Forelimb muscle (tissue), 1 donor: ENCODE measurements at places on chromosomes 1 and 21. TPM values are rescaled to one million over a fixed set of nuclear protein-coding genes. Genes with fewer than 3 reads are reported as not detected.

GRCh38 chr1:8374356-8374755, 56.4 kb downstream of the SLC45A1 start:
- DNase-seq = no peak

DNA sequence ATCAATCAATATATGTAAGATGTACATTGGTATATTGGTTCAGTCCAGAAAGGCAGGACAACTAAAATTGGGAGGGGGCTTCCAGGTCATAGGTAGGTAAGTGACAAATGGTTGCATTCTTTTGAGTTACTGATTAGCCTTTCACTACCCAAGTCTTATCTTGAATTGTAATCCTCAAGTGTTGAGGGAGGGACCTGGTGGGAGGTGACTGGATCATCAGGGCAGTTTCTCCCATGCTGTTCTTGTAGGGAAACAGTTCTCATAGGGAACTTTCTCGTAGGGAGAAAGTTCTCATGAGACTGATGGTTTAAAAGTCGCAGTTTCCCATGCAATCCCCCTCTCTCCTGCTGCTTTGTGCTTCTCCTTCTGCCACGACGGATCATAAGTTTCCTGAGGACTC, 809.2 kb downstream of the KCNT2 start:
- DNase-seq = no peak

DNA sequence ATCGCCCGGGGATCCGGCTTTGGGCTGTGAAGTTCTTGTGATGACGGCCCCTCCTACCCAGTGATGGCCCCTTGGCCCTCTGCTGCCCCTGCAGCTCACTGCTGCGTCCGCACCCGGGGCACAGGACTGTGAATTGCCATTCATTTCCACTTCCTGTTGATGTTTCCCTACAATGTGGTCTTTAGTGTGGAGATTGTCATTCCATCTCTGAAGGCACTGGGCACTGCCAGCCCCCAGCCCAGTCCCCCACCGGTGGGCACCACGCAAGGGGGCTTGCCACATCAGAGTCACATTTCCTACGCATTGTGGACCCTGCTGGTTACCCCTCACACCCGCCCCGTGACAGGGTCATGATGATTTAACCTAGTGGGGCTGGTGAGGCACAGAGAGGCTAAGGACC, 2.5 kb upstream of the MX2 start:
- DNase-seq = no peak

DNA sequence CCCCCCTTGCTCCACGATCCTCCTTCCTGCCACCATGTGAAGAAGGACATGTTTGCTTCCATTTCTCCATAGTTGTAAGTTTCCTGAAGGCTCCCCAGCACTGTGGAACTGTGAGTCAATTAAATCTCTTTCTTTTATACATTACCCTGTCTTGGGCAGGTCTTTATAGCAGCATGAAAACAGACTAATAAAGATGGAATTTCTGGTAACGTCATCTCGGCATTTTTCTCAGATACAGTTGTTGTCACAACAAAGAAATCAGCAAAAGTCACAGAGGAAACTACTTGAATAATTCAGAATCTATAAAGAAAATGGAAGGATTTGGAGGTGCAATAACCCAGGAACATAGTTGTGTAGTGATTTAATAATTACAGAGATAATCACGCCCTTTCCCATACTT, 4.4 kb downstream of the APCS start:
- no peak for DNase-seq

GRCh38 chr1:193539731-193540459, 353.5 kb upstream of the B3GALT2 start:
- no peak for DNase-seq

- no peak for DNase-seq
These were observed 9.3 kb downstream of the CBR1 start for GRCh38 chr21:36079010-36079649.

GRCh38 chr1:239947801-239948200, 143.9 kb upstream of the FMN2 start:
- no peak for DNase-seq

DNA sequence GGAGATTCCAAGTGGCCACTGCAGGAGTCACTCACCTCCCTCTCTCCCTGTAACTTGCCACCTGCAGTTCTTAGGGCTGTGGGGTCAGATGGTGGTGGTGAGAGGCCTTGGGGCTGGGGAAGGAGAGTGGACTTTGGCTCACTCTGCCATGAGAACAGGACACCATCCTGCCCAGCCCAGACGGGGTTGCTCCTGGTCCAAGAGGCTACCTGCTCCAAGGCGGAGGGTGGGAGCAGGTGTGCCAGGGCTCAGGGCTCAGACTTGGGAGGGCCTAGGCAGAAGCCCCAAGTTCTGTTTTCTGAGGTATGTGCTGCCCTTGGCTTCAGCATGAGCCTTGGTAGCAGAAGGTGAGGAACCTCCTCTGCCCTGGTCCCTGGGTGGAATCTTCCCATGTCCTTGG, 11.4 kb upstream of the KCNC4 start:
- no peak for DNase-seq

DNA sequence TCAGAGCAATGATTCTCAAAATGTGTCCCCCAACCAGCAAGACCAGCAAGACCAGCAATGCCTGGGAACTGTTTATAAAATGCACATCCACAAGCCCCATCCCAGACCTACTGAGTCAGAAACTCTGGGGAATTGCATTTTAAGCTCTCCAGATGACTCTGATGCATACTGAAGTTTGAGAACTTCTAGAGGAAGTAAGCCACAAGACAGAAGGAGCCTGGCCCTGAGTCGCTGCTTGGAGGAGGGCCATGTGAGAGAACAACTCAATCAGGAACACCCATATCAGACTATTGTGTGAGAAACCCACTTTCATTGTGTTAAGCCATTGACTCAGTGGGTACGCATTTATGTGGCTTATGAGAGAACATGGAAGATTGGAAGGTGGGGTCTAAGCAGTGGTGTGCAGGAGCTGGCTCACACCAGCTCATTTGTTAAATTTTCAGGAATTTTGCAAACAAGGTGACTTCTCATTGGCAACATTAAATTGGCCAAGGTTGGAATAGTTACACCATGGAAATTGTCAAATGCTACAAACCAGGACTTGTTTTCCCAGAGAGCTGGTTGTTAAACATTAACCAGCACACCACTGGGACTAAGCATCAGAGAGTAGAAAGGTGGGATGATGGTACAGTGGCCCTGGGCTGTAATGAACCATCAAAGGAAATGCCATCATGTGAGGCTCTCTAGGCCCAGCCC, 38.9 kb downstream of the ATP1A1 start:
- no peak for DNase-seq

DNA sequence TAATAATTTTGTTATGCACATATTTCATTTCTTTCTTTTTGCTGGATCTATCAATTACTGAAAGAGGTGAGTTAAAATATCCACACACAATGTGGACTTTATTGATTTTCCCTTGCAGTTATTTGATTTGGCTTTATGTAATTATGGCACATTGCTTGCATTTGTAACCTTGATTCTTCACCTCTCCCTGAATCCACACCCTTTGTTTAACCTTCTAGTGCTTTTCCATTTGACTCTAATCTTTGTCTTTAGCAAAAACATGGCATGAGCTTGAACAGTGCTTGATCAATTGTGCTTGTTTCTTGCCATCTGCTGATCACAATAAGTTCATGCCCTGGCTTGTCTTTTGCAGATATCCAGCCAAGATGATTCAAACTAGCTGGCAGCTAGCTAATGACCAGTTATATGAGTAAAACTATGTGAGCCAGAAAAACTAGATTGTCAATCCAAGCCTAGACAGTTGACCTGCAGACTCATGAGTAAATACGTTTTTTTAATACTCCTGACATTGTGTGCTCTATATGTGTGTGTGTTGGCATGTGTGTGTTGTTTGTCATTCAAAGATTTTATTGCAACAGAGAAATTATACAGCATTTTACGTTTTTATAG, 899.2 kb downstream of the NCAM2 start:
- no peak for DNase-seq

- no peak for DNase-seq
These were observed 47.8 kb downstream of the UCK2 start for GRCh38 chr1:165875171-165875570.

- DNase-seq = no peak
These were observed 18.0 kb downstream of the TRIM62 start for GRCh38 chr1:33163621-33164519.

- DNase-seq = no peak
These were observed 6.6 kb upstream of the AZIN2 start for GRCh38 chr1:33074193-33074945.

DNA sequence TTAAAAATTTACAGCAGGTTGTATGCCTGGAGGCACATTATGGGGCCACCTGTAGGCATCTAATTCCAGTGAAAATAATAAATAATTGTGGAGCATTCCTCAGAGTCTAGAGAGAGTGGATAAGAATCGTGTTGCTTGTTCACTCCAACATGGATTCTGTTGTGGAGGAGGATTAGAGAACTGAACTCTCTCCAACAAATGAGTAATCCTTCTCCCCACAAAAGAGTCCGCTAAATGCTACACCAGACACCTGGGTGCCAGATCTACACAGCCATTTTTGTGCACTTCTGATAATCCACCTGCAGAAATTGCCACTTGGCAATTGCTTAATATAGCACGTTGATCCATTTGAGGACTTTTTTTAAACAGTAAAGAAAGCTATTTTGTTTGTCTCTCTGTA, 113.7 kb upstream of the DPYD start:
- DNase-seq = no peak

GRCh38 chr1:37893673-37894072, 34.3 kb upstream of the MTF1 start:
- DNase-seq = no peak

DNA sequence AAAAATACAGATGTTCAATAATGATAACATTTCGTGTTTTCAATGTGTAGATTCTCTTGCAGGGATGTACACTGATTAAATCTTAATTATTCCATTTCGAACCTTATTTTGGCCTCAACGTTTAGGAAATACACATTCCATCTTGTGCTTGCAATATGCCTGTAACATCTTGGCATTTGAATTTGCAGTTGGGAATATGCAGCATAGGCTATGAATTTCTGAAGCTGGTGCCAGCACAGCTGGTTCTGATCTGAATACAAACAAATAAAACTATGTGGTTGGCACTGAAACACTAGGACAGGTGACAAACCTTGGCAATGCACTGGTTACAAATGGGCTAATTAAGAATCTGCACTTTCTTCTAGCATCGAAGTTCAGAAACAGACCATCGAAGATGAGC, 108.4 kb downstream of the ERG start:
- DNase-seq = no peak

GRCh38 chr1:156080241-156080862, 1.9 kb downstream of the MEX3A start:
- DNase-seq = no peak

DNA sequence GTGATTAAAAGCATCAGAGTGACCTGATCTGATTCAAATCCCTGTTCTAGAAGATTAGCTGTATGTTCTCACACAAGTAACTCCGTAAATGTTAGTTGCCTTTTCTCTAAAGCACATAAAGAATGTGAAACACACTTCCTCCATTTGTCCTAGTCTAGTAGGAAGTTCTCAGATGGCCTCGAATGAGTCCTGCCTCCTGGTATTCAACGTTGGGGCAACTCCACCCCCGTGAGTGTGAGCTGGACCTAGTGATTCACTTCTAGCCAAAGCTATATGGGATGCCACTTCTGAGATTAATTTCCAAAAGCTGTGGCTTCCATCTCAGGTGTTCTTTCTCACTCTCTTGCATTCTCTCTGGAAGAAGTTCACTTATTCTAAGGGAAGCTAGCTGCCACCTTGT, 267.6 kb downstream of the GPATCH2 start:
- DNase-seq = no peak

- DNase-seq = no peak
These were observed 1.4 kb downstream of the LRRC7 start for GRCh38 chr1:69569175-69569541.

NPHP4 gene
- polyA plus RNA-seq = 4.1 TPM

NCMAP gene
- 0.04 TPM for polyA plus RNA-seq

LRP8 gene
- polyA plus RNA-seq = 5.9 TPM
